Mesothelial cell of epicardium (in vitro differentiated cells): ENCODE measurements at places on chromosomes 5 and 9.
A peak's percentile ranks its signal among the peaks of the same experiment; 100 is the strongest.

GRCh38 chr5:75059912-75060545 lies 7.7 kb upstream of the GCNT4 start:
- DNase-seq = no peak
- peaks cover 6% of the 10 kb centered on the region for H3K27me3 ChIP-seq
- H3K36me3 ChIP-seq = no peaks in the 10 kb centered on the region
- peaks cover 21% of the 10 kb centered on the region for H3K4me1 ChIP-seq

GRCh38 chr9:1421436-1421835 lies 371.3 kb downstream of the DMRT2 start:
- H3K4me3 ChIP-seq = no peak overlapping the region
- no peaks in the 10 kb centered on the region for H3K4me1 ChIP-seq
- H3K36me3 ChIP-seq = no peaks in the 10 kb centered on the region

DNA sequence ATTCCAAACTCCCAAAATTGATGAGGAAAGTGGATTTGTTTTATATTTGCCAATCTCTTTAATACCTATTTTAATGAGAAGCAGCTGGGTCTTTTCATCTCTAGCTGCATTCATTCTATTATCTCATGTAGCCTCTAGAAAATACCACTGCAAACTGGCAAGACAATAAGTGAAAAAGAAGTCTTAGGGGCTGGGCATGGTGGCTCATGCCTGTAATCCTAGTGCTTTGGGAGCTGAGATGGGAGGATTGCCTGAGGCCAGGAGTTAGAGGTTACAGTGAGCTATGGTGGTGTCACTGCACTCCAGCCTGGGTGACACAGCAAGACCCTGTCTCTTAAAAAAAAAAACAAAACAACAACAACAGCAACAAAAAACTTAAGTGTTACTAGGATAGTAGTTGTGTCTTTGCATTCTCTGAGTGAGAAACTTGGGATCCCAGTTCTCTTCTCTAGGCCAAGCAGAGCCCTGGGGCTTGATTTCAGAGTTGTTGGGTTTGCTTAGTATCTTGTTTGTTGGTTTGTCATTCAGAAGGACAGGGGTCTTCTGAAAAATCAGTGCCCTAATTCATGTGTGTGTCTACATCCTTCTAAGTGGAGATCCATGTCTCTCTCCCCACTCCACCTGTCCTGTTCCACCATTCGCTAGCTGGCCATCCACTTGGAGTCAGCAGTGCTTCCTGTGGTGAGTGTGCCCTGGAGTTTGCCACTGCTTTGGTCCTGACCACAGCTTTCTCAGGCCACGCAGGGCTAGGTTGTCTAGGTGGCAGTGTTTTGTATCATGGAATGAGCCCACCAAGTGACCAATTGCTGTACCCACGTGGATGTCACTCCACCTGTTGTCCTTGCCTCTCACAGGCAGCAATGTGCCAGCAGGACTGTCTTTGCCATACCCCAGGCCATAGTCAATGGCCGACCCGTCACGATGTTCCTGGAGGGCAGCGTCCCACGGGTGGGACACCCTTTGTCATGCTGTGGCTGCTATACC lies 19.5 kb downstream of the MARCHF6 start:
- H3K4me3 ChIP-seq = no peak overlapping the region
- peaks cover 14% of the 10 kb centered on the region for H3K36me3 ChIP-seq
- peak overlapping the region; percentile 83 for H3K27ac ChIP-seq
- peaks cover 30% of the 10 kb centered on the region for H3K4me1 ChIP-seq

GRCh38 chr5:2699231-2699630 lies 52.2 kb downstream of the IRX2 start:
- no peak for DNase-seq
- H3K4me1 ChIP-seq = no peaks in the 10 kb centered on the region
- peaks cover 22% of the 10 kb centered on the region for H3K27me3 ChIP-seq
- H3K36me3 ChIP-seq = no peaks in the 10 kb centered on the region
- H3K4me3 ChIP-seq = no peak overlapping the region

DNA sequence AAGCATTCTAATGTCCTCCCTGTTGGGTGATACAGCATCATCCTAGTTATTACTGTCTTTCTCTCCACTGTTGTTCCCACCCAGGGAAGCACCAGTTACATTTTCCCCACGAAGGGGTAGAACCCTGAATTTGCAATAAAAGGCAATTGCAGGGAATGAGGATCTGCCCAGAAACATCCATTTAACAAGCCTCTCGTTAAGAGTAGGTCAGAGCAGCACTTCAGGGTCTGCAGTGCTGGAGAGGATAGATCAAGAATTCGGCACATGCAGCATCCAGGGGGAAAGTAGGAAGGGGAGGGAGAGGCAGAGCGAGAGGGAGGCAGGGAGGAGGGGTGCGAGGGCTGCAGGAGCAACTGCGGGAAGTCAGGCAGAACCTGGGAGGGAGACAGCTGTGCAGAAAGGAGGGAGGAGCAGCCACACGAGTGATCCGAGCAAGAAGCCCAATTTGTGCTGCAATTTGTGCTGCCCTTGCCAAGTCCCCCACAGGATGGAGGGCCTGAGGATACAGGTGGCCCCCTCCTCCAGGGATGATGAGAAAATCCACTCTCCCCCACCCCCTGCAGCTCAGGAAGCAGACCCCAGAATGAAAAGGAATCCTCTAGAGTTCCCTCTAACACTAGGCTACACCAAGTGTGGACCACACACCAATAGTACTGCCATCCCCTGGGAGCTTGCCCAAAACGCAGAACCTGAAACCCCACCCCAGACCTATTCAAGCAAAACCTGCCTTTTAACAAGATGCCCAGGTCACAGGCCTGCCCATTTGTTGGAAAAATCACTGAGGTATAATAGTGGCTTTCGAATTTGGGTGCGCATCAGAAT lies 62.2 kb downstream of the EPB41L4B start:
- no peaks in the 10 kb centered on the region for H3K27me3 ChIP-seq
- no peaks in the 10 kb centered on the region for H3K36me3 ChIP-seq
- H3K4me3 ChIP-seq = no peak overlapping the region
- no peak overlapping the region for H3K27ac ChIP-seq
- H3K4me1 ChIP-seq = peaks cover 3% of the 10 kb centered on the region

DNA sequence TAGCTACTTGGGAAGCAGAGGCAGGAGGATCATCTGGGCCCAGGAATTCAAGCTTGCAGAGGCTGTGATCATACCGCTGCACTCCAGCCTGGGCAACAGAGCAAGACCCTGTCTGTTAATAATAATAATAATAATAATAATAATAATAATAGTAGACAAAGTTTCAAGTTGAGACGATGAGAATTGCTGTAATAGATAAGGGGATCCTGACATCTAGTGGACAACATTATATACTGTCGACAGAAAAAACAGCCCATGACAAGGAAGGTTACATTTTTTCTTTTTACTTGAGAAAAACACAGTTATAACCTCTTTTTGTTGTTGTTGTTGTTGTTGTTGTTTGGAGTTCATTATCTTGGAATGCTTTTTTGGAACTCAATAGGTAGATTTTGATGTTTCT lies 35.3 kb downstream of the NDFIP1 start:
- H3K27me3 ChIP-seq = no peaks in the 10 kb centered on the region
- no peaks in the 10 kb centered on the region for H3K4me1 ChIP-seq
- no peak overlapping the region for H3K27ac ChIP-seq
- peaks cover 24% of the 10 kb centered on the region for H3K36me3 ChIP-seq

GRCh38 chr5:168471785-168472184 lies 14.5 kb upstream of the RARS1 start:
- no peak for DNase-seq
- no peak overlapping the region for H3K27ac ChIP-seq

- H3K4me3 ChIP-seq = no peak overlapping the region
- no peak overlapping the region for H3K27ac ChIP-seq
- peaks cover 6% of the 10 kb centered on the region for H3K27me3 ChIP-seq
- H3K4me1 ChIP-seq = peaks cover 12% of the 10 kb centered on the region
Measured at GRCh38 chr5:10548418-10549122, 15.3 kb upstream of the ANKRD33B start.

GRCh38 chr5:97088774-97089148 lies 53.6 kb downstream of the LIX1 start:
- H3K36me3 ChIP-seq = no peaks in the 10 kb centered on the region
- no peaks in the 10 kb centered on the region for H3K27me3 ChIP-seq
- H3K4me1 ChIP-seq = peaks cover 11% of the 10 kb centered on the region
- H3K27ac ChIP-seq = no peak overlapping the region
- no peak overlapping the region for H3K4me3 ChIP-seq

- no peak for DNase-seq
- peaks cover 37% of the 10 kb centered on the region for H3K27me3 ChIP-seq
- no peak overlapping the region for H3K4me3 ChIP-seq
- no peak overlapping the region for H3K27ac ChIP-seq
Measured at GRCh38 chr9:132474253-132474652, 64.2 kb downstream of the CFAP77 start.

GRCh38 chr9:132077881-132078698 lies 1.6 kb downstream of the MED27 start:
- peaks cover 31% of the 10 kb centered on the region for H3K4me1 ChIP-seq
- peaks cover 11% of the 10 kb centered on the region for H3K36me3 ChIP-seq
- peak overlapping the region; percentile 89 for H3K4me3 ChIP-seq
- peaks cover 4% of the 10 kb centered on the region for H3K27me3 ChIP-seq
- peak; percentile 65 for DNase-seq
- H3K27ac ChIP-seq = peak overlapping the region; percentile 88

- no peak overlapping the region for H3K4me3 ChIP-seq
- H3K36me3 ChIP-seq = peaks cover 5% of the 10 kb centered on the region
- H3K27ac ChIP-seq = peak overlapping the region; percentile 76
- H3K27me3 ChIP-seq = peaks cover 1% of the 10 kb centered on the region
Measured at GRCh38 chr9:3136686-3137346, 292.9 kb upstream of the PUM3 start.

DNA sequence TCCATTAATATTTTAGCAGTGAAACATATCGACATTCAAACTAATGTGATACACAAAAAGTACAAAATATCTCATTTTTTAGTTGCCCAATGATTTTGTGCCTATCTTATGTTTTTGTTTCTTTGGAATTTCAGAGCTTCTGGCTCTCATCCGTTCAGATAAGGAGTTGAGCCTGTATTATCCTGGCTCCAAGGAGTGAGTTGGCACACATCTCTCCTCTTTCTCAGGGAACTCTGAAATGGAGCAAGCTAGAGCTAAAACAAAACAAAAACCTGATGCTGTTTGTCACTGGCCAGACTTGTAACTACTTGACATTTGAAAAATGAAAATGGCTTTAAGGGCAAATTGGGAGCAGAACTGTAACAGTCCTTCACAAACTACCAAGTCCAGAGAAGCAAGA lies 131.3 kb upstream of the SLC28A3 start:
- no peaks in the 10 kb centered on the region for H3K36me3 ChIP-seq
- H3K27ac ChIP-seq = no peak overlapping the region
- H3K4me1 ChIP-seq = no peaks in the 10 kb centered on the region

DNA sequence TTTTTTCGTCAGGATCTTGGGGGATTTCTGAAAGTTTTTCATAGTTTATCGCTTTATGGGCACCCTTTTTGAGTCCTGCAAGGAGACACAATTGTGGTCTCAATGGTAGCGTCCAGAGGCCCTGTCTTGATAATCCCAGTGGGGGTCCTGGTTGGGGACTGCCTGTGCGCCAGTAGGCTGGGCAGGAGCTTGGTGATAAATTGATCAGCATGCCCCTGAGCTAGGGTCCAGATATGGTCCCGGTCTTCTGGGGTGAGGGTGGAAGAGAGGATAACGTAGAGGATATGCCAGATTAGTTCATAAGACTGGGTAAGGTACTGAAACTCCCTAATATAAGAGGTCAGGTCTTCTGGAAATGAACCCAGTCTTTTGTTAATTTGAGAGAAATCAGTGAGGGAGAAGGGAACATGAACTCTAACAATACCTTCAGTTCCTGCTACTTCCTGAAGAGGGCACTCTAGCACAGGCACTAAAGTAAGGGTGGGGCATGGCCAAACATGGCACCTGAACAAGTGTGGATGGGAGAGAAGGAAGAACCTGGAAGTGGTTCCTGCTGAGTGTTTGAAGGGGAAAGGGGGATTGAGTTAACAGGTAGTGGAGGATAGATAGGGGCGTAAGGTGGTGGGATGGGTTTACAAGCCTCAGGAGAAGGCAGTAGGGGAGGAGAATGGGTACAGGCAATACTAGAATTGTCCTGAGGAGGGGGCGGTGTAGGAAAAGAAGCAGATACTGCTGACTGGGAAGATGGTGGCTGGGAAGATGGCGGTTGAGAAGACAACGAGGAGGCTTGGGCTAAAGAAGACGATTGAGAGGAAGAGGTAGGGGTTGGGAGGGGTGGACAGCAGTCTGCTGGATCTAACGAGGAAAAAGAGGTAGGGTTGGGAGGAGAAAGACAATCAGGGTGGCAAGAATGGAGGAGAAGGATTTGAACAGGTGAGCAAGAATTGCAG lies 33.8 kb upstream of the ANXA2R start:
- H3K36me3 ChIP-seq = peaks cover 31% of the 10 kb centered on the region
- H3K27me3 ChIP-seq = no peaks in the 10 kb centered on the region
- no peak overlapping the region for H3K4me3 ChIP-seq
- H3K4me1 ChIP-seq = peaks cover 24% of the 10 kb centered on the region

DNA sequence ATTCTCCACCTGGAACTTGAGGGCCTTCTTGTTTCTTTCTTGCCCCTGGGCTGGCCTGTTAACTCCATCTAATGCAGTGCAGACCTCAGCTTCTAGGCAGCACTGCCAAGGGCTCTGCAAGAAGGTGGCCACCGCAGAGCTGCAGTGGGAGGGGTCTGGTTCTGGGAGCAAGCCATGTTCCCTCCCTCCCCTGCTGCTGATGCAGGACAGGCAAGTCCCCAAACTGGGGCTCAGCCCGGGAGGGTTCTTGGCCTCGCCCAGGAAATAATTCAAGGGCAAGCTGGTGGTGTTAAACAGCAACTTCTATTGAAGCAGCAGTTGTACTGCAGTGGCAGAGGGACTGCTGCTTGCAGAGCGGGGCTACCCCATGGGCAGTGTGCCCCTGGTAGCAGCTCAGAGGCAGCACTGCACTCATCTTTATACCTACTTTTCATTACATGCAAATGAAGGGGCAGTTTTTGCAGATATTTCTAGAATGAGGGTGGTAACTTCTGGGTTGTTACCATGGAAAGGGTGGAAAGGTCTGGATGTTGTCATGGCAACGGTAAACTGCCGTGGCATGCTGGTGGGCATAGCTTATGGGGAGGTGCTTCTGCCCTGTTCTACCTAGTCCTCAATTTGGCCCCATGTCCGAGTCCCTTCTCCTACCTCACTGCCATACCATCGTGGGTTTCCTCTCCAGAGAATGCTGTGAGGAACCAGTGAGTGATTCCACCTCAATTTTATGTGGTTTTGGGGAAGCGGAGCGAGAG lies 82.1 kb downstream of the WDR41 start:
- H3K36me3 ChIP-seq = no peaks in the 10 kb centered on the region
- H3K4me3 ChIP-seq = no peak overlapping the region
- no peak for DNase-seq
- no peaks in the 10 kb centered on the region for H3K4me1 ChIP-seq
- peaks cover 2% of the 10 kb centered on the region for H3K27me3 ChIP-seq
- no peak overlapping the region for H3K27ac ChIP-seq

DNA sequence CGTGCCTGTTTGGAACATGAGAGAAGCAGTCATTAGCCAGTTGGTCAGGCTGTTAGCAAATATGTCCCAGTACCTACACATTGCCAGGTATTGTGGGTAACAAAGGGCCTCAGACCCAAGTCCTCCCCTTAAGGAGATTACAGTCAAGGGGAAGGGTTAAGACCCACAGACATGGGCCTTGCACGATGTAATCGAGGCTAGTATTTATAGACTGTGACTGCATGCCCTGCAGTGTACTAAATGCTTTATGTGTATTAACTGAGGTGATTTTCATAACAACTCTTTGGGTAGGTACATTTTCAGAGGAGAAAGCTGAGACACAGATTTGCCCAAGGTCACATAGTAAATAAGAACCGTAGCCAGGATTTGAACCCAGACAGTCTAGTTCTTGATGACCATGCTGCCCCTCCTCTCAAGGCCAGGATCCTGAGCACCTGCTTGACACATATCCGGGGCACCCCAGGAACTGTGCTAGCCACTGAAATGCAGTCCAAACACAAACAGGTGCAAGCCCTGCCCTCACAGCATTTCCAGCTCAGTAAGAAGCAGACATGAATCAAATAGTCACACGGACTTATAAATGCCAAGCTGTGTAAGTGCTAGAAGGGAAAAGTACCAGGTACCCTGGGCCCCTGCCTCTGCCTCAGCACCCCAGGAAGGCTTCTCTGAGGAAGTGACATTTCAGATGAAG lies 32.0 kb upstream of the GRPEL2 start:
- H3K4me3 ChIP-seq = no peak overlapping the region
- H3K27ac ChIP-seq = no peak overlapping the region
- no peaks in the 10 kb centered on the region for H3K27me3 ChIP-seq
